ENCODE measurements at places on chromosomes 5 and 9.

DNA sequence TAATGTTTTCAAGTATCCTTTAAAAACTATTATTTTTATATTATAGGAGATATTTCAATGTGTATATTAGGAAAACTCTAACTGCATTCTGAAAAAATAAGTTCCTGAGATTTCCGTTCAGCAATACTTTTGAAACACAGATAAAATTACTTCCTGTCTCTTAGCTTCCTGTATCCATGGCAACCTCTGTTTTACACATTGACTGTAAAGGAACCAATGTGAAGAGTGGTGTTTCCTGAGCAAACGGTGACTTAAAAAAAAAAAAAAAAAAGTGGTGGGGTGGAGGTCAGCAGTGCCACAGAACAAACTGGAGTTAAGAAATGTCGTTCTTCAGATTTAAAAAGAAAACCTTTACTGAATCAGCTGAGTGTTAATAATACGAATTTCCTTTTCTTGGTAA, at the start of gene LRRC70:
Gene LRRC70 (plus strand): TSS at position 280 of the 400 bp plus-strand sequence. CDS start 620 bp downstream, outside the sequence.
- no peak for DNase-seq

DNA sequence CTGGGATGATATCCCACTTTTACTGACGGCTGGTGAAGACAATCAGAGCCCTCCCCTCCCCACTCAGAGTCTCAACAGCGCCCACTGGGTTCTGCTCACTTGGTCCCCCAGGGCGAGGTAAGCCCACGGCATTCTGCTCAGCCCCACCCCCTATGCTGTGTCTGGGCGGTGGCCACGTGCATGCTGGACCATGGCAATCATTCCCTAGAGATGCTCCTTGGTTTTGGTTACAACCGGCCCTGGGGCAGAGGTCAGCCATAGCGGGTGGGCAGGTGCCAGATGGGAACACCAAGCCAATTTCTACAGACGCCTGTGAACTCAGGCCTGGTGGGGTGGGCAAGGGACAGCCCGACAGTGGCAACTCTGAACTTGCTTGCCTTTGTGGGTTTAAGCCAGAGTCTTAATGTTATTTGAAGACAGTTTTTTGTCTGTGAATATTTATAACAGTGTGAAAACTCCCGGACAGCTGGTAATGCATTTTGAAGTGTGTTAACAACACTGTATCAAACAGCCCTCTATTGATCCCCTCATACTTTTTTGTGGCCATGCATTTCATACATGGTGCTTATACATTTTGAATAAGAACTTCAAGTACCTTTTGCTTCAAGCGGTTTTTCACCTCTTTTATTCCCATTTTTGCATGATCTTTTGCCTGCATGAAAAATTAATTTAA, 94.2 kb downstream of the CRB2 start:
- DNase-seq, result no peak

DNA sequence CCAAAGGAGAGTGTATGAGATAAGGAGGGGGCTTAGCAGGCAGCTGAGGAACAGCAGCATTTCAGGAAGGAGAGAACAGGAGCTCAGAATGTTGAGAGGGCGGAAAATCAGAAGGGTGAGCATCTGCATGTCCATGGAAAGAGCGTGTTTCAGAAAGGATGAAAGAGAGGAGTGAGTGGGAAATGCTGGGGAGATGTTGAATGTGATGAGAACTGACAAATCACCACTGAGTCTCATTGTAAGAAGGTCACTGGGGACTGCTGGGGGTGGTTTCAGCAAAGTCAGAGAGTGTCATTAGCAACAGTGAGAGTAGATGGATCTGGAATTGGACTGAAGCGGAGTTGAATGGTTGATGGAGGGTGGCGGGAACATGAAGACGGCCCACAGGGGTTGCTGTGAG, 65.8 kb downstream of the ANKRD33B start:
- DNase-seq, result no peak

DNA sequence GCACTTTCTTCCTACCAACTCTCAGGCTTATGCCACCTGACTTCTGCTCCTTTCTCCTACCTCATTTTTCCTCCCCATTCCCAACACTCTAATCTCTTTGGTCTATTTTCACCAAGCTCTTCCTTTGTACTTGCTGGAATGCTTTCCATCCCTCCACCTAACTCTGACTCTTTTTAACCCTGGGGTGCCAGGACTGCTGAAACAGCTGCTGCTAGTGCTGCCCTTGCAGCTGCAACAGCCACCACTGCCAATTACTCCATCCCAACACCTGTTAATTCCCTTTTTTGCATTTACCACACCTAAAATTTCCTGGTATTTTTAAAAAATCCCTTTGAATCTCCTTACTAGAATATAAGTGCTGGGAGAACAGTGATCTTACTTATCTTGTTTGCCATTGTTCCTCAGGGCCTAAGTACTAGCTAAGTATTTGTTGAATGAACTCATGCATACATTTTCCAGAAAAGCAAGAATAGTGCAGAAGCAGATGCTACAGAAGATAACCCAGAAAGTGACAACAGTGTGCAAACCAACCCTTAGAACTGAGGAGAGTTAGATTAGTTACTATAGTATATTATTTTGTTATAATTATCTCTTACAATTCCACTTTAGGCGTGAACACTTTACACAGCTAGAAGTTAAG, 11.5 kb downstream of the NADK2 start:
- no peak for DNase-seq

DNA sequence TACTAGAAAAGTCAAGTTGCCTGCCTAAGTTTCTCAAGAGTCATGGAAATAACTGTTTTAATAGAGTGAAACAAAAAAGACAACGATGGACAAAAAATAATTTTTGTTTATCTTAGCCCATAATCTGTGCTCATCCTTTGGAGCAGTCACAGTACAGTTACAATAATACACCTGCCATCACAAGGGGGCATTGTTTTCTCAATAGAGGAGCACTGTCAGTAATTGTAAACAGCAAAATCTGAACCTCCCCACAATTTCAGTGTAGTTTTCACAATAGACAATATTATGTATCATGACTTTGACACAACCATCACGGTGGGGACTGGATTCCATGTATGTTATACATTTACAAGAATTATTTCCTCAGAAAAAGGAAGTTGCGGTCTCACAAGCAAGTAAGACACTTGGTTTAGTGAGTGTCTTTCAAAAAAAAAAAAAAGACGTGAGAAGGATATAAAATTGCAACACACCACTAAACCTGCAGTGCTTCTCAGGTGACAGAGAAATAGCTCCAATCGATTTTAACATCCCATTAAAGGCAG, 586.3 kb downstream of the PTPRD start:
- no peak for DNase-seq

DNA sequence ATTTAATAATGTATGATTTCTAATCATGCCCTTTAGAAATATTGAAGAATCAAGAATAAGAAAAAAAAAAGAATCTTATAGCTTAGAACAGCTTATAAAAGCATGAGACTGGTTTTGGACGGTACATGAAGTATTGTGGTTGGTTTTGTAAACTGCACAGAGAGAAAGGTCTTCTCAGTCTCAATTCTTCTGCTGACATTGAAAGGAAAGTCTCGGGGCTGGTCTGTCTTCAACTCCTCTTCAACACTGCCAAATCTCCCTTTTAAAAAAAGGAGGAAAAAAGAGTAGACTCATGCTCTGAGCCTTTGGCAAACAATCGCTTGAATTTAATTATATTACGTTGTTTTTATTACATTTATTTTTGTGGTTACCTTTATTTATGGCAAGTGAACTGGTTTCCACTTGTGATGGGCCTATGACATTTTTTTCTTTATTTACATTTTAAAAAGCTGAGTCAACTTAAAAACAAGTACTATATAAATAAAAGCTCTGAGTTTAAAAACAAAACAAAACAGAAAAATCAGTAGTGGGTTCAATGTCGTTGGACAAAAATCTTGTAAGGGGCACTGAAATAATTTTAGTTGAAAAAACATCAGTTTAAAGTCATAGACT, 32.8 kb upstream of the EBF1 start:
- DNase-seq, result no peak

GRCh38 chr5:100757618-100758017, 145.5 kb downstream of the ST8SIA4 start:
- no peak for DNase-seq

GRCh38 chr5:142973932-142974331, 203.8 kb downstream of the ARHGAP26 start:
- no peak for DNase-seq

GRCh38 chr5:149378241-149378820, 761 bp downstream of the IL17B start:
- no peak for DNase-seq

GRCh38 chr9:131651599-131651998, 88.3 kb downstream of the RAPGEF1 start:
- DNase-seq, result no peak

GRCh38 chr9:5438301-5439162, 807 bp upstream of the PLGRKT start:
- DNase-seq, result no peak

DNA sequence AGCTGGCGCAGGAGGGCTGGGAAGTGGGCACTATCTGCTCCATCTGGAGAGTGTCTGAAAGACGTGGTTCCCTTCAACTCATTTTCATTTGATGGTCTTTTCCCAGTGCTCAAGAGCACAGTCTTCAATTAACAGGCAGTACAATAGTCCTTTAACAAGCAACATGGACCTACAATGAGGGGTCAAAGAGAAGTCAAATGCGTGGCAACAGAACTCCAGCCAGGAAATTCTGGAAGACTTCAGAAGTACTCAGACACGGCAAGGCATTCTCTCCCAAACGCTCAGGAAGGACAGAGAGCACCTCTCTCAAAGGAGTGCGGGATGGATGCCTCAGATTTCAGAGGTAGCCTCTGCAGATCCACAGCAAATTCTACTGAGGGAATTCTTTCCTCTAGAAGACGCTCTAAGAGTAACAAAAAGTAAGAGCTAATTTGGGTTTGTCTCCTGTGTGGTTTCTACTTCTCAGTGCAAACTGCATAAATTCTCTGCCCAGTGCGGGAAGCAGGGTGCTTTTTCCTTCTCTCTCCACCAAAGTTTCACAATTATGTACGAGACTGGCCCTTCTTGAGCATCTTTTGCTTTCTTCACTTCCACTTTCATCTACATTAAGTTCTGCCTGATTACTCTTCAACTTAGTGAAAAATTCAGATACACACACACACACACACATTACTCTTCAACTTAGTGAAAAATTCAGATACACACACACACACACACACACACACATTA, 56.4 kb downstream of the LHFPL2 start:
- DNase-seq, result no peak

DNA sequence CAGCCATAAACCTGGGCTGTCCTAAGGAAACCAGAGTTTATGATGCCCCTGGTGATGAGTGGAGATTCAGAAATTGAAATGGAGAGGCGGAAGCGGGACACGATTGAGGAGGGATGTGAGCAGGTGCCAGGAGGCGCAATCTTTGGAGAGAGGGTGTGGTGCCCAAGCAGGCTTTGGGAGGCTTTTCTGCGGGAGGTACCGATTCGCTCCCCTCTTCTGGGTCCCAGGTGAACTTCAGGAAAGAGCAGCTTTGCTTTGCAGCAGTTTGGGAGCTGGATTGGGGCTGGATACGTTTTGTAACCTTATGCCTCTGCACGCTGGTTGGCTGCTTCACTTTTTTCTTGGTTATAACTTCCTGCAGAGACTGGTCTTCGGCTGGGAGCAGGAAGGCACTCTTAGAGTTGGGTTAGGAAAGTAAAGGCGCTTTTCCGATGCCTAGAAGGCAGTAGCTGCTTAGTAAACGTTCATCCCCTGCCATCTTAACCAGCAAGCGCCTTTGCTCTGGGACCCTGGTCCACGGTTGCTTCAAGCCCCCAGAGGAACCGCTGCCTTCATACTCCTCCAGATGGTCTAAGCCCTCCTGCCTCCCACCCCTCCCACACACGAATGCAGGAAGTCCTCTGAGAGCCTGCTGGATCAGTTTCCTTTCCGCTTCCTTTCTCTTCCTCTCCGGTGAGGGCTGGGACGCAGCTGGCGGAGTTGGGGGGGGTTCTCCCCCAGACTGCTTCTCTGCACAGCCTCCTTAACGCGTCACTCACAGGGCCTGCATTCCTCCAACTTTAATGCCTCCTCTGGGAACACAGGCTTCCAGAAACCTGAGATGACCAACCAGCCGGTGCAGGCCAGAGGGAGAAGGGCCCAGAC, 15.2 kb upstream of the NEK6 start:
- peak; percentile 66 for DNase-seq

GRCh38 chr5:124061068-124061430, 549.1 kb downstream of the CSNK1G3 start:
- DNase-seq, result no peak

GRCh38 chr9:37936965-37937364, 33.0 kb upstream of the SLC25A51 start:
- peak; percentile 95 for DNase-seq

DNA sequence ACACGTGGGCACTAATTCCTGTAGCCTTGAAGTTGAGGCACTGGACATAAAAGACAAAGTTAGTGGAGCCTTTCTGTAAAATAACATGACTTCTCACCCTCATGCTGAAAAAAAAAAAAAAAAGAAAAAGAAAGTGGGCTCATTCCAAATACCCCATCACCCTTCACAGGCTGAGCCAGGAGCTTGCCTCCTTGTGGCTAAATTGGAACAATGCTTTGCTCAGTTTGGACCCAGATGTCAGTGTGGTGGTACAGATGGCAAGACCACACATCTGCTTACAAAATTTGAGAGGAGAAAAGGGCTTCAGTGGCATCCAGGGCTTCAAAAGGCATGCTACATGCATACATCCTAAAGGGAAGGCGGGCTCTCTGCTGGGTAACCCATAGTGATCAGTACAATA, 342.8 kb downstream of the EBF1 start:
- DNase-seq, result no peak

DNA sequence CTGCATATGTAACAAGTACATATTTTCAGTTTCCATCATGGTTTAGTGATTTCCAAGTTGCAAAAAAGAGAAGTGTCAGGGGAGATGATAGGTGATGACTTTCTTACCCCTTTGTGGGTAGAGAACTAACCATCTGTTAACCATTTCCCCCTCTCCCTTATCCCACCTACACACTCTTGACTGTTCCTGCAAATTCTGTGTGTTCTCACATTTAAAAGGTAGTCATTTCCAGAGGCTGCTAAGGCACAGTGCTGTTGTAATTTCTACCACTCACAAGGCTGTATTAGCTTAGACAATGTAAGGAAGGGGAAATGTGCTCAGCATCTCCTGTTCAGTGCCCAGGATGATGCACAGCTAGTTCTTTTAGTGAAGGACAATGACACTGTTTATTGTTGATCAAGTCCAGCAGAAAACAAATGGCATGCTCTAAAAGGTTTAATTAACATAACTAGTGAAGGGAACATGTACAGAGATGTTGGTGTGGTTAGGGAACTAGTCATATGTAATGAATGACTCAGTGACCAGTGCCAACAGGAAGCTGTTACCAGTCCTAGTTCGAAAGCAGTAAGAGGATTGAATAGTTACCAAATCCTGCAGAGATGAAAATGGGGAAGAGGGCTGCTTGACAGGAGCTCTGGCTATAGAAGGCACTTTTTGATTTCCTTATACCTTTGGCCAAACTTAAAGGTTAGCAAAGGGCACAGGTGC, 165.1 kb downstream of the PLK2 start:
- peak; percentile 28 for DNase-seq

DNA sequence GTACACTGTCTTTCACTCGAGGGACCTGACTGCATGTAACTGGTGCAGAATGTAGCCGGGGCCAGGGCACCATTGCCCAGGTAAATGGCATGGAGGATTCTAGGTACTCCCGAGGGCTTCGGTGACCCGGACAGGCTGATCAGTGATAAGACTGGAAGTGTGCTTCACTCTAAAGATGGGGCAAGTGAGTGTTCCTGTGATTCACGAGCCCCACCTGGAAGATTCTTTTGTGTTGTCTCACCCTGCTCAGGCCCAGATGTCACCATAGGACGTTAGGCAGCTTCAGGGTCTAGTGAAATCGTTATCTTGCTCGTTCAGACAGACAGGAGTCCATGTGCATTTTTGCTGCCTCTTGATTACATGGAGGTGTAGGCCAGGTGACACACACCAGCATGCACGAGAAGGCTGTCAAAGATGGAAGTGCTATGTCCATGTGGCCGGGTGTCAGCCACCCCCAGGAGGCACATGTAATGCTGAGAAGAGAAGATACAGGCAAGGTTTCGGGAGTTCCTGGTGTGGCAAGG, 73.9 kb downstream of the WNK2 start:
- peak; percentile 58 for DNase-seq
